Activated naive CD8-positive, alpha-beta T cell treated with anti-CD3 and anti-CD28 coated beads, Interleukin-2, amount 10 ng/mL, durations not matched to agents 7 days and 5 days (primary cell): ENCODE measurements at places on chromosomes 6 and 20. TPM values are rescaled to one million over a fixed set of nuclear protein-coding genes. Genes with fewer than 3 reads are reported as not detected.

Gene BMP2
- not detected for total RNA-seq

- no peak for DNase-seq
Observed at GRCh38 chr20:30500829-30501440, 756.5 kb upstream of the DEFB115 start.

GRCh38 chr6:80289727-80290126, 183.3 kb downstream of the BCKDHB start:
- DNase-seq, result no peak

Gene NR2E1
- total RNA-seq, result not detected

DNA sequence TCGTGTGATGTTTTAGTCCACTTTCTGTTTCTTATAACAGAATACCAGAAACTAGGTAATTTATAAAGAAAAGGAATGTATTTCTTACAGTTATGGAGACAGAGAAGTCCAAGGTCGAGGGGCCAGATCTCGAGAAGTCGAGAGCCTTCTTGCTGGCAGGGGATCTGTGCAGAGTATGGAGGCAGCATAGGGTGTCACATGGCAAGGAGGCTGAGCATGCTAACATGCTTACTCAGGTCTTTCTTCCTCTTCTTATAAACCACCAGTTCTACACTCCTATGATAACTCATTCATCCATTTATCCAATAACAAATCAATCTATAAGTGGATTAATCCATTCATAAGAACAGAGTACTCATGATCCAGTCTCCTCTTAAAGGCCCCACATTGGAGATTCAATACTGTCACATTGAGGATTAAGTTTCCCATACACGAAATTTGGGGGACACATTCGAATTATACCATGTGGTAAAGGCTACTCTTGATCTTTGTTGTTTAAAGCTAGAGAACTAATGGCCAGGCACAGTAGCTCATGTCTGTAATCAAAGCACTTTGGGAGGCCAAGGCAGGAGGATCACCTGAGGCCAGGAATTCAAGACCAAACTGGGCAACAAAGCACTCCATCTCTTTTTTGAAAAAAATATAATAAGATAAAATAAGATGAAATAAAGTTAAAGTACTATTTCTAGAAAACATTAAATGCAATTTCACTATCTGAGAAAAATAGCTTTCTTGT, 2.1 kb downstream of the GOPC start:
- DNase-seq, result no peak

GRCh38 chr6:87828044-87828443, 126.0 kb upstream of the AKIRIN2 start:
- DNase-seq, result no peak

DNA sequence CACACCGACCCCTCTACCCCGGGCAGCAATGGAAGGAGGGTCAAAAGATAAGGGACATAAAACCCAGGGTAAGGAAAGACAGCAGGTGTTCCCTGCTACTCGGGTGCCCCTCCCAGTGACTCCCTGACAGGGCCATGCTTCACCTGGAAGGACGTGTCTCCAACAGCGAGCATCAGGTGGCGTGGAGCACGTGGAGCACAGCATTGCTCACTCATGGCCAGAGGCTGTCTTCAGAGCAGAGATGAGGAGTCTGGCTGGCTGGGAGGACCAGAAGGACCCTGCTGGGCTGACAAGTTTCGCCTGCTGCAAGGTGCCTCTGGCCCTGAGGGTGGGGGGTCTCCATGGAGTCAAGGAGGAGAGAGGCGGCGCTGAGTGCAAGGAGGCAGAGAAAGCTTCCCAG, 15.3 kb upstream of the CDH22 start:
- DNase-seq, result no peak

- DNase-seq, result no peak
Observed at GRCh38 chr6:106488494-106489370, 128.2 kb downstream of the CRYBG1 start.

- no peak for DNase-seq
Observed at GRCh38 chr6:148867862-148868261, 121.0 kb downstream of the UST start.

GRCh38 chr6:33323623-33323948, 6.0 kb upstream of the ZBTB22 start:
- peak; percentile 53 for DNase-seq

Gene BRD2
- total RNA-seq, result 365 TPM

Gene PGC
- total RNA-seq, result not detected
